Skin of body (tissue), 3 donors: ENCODE measurements at places on chromosomes 11 and 22. TPM values are rescaled to one million over a fixed set of nuclear protein-coding genes. Genes with fewer than 3 reads are reported as not detected.

DNA sequence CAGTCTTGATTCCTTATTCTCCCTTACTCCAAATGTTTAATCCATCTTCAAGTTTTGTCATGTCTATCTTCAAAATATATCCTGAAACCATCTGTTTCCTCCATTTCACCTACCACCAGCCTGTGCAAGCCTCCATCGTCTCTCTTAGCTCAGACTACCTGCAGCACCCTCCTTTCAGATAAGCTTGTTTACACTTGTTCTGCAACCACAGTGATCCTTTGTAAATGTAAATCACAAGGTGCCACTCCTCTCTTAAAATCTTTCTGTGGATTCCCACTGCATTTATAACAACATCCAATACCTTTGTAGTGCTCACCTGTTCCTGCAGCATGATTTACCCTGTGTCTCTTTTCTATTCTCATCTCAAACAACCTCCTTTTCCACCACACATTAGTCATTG lies 31.8 kb upstream of the GPR83 start:
- no peak for DNase-seq

DNA sequence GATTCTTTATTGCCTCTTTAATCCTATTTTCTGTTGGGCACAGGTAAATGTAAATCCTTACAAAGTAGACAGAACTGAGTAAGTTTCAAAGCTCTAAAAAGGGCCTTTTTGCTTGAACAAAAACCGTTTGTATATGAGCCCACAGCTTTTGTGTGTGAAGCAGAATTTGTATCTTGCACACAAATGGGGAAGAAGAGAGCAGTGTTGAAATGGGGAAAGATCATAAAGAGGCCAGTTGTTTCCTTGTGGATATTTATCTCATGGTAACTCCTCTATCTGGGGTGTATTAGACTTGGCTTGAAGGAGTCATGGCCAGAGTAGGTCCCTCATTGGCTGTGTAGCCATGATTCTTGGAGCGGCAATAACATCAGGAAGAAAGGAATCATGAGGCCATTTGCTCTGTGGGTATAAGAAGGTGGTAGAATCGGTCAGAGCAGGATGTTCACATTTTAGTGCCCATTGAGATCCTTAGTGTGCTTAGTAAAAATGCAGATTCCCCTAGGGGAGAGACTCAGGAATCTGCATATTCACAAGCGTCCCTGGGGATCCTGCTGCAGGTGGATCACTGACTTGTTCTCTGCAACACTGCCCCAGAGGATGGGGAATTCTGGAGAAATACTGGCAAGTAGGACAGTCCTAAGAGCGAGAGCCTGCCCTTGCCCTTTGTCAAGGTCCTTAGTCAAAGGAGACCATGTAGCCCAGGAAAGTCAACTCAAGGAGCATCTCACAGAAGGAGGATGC lies 126.5 kb downstream of the LDLRAD3 start:
- no peak for DNase-seq

DNA sequence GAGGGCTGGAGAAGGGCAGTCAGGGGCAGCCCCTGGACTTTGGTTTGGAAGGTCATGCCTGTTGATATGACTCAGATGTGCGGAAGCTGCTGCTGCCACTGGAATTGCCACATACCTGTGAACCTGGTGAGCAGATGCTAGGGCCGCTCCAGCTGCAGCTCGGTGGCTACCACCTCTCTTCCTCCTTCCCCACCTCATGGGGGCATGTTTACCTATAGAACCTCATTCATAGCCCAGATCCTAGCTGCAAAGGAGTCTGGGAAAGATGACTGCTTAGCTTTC lies 17.5 kb upstream of the TSPAN18 start:
- no peak for DNase-seq

DNA sequence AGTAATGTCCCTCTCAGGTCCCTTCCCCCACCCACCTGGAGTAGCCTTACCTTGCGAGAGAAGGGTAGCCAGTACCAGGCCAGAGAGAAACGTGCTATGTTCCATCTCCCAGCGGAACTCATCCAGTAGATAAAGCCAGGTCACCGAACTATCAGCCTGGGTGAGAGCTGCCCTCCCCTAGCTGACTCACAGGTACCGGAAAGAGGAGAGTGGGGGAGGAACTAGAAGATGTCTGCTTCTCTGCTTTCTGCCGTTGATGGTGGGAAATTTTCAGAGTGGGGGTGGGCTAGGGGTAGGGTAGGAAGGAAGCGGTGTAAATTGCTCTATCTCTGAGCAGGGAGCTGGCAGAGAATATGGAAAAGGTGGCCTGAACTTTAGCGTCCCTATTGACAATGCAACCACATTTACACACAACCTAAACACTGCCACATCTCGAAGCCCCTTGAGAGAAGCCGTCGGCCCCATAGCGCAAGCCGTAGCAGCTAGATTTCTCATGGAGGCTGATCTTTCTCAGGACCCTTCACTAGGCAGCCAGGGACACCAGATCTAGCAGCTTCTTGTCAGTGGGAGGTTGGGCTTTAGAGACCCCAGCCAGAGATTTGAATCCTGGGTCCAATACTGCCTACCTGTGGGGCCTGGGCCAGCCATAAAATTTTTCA lies at the start of gene CD3D:
TSS of gene CD3D (minus strand) at position 203 of the 659 bp plus-strand sequence. CDS start at position 105, 98 bp downstream.
- DNase-seq, result no peak

- no peak for DNase-seq
These were observed 12.9 kb downstream of the CRYBB2 start for GRCh38 chr22:25232301-25232700.

GRCh38 chr11:134724779-134725140 lies 312.7 kb upstream of the B3GAT1 start:
- no peak for DNase-seq

DNA sequence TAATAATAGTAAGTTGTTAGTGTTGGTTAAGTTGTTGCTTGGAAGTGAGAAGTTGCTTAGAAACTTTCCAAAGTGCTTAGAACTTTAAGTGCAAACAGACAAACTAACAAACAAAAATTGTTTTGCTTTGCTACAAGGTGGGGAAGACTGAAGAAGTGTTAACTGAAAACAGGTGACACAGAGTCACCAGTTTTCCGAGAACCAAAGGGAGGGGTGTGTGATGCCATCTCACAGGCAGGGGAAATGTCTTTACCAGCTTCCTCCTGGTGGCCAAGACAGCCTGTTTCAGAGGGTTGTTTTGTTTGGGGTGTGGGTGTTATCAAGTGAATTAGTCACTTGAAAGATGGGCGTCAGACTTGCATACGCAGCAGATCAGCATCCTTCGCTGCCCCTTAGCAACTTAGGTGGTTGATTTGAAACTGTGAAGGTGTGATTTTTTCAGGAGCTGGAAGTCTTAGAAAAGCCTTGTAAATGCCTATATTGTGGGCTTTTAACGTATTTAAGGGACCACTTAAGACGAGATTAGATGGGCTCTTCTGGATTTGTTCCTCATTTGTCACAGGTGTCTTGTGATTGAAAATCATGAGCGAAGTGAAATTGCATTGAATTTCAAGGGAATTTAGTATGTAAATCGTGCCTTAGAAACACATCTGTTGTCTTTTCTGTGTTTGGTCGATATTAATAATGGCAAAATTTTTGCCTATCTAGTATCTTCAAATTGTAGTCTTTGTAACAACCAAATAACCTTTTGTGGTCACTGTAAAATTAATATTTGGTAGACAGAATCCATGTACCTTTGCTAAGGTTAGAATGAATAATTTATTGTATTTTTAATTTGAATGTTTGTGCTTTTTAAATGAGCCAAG lies 2.7 kb downstream of the NEAT1 start:
- DNase-seq, result peak; percentile 62

DNA sequence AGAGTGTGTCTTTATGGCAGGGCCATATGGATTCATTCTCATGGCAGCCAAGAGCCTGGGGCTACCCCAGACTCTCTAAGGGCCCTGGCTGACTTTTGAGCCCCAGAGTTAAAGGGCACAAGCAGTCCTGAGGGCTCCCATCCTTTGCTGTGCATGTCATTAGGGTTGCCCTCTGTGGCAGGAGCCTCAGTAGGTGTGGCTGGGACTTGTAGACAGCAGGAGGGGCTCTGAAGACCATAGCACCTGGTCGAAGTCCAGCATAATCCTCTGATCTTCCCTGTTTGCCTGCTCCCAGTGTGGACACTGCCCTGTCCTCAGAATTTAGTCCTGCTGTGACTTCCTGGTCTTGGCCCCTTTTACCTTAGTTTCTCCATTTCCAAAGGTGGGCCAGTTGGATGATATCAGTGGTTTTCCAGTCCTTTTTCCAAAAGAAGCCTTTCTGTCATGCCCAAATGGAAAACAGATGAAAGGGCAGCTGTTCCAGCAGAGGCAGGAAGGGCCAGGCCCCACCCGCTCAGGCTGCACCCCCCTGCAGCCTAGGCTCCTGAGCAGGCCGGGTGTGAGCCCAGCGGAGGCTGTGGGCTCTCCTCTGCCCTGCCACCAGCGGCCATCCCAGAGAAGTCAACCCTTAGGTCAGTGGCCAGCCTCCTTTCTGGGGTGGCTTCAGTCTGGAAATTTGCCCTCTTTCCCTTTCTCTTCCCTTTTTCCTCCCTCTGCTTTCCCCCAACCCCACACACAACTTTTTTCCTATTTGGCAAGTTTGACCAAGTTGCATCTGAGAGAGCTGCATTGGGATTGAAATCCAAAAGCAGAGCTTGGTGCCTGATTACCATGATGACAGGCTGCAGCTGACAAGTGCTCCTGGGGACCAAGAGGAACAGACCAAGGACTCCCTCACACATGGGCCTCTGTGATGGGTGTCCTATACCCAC lies 32.8 kb upstream of the SUSD2 start:
- peak; percentile 34 for DNase-seq

- no peak for DNase-seq
These were observed 14.7 kb downstream of the EPS8L2 start for GRCh38 chr11:720642-721246.

DNA sequence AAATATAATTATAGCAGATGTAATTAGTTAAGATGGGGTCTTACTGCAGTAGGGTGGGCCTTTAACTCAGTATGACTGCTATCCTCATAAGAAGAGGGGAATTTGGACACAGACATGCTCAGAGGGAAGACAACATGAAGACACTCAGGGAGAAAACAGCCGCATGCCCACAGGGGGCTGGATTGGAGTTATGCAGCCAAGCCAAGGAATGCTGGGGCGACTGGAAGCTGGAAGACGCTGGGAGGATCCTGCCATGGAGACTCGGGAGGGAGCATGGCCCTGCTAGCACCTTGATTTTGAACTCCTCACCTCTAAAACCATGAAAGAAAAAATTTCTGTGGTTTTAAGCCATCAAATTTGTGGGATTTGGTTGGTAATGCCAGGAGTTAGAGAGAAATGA lies 40.9 kb downstream of the PANX1 start:
- no peak for DNase-seq

DNA sequence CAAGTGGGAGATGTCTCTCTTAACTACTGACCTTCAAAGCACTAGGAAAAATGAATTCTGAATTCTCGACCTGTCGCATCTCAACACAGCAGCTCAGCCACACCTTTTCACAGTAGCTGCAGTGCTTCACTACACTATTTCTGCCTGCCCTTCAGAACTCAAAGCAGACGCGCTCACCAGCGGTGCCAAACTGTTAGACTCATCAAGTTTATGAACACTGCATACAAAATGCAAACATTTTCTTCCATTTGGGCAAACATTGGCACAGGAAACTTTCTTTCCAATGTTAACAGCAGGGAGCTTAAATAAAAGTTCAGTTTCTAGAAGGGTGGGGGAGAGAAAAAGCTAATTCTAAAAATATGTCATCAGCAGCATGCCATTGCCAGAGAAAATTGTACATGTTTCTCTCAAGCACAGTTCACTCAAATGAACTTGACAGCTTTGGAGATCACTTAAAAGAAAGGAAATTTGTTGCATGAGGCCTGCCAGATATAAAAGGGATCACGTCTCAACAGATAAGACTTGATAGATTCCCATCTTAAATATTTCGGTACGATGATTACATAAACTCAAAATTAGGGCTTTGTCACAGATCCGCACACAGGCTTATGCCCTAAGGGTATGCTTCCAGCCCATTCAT lies 82.7 kb downstream of the CADM1 start:
- DNase-seq, result no peak

DNA sequence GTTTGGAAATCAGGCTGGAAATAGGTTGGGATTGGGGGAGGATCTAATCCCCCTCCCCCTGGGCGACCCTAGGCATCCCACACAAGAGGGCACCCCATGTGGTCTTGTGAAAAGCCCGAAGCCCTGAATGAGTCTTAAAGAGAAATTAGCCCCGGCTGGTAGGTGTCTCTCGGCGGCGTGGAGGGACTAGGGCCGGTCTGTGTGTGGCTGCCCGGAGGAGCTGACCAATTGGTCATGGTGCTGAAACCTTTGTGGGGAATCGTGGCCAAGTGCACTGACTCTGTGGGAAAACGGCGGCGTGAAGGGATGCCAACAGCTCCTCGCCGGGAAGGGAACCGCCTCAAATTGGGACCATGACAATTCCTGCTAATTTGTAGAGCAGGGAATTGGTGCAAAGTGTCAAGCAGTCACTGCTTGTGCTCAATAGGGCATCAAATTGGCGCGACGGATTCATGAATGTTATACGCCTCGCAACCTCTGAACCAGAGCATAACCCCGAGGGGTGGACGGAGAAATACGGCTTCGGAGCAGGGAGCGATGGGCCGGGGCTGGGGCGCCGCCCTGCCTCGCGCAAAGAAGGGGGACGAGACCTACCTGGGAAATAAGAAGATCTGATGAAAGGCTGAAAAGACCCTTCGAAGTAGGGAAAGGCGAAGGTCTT lies 1.5 kb downstream of the DBX1 start:
- DNase-seq, result no peak

The SLN gene
- total RNA-seq, result 215 TPM

The NXPE4 gene
- not detected for total RNA-seq

The TRIM49 gene
- total RNA-seq, result not detected
